Hematopoietic multipotent progenitor cell treated with erythropoietin and hydrocortisone succinate and interleukin-3 and kit ligand, for 8 days (in vitro differentiated cells): ENCODE measurements at places on chromosomes 3 and 15.

- no peak for DNase-seq
Observed at GRCh38 chr15:43948691-43949325, 122.0 kb downstream of the WDR76 start.

- peak; percentile 13 for DNase-seq
Observed at GRCh38 chr15:31049682-31050615, 51.6 kb downstream of the TRPM1 start.

GRCh38 chr3:42572278-42572677, 9.5 kb downstream of the SEC22C start:
- DNase-seq: peak; percentile 57

DNA sequence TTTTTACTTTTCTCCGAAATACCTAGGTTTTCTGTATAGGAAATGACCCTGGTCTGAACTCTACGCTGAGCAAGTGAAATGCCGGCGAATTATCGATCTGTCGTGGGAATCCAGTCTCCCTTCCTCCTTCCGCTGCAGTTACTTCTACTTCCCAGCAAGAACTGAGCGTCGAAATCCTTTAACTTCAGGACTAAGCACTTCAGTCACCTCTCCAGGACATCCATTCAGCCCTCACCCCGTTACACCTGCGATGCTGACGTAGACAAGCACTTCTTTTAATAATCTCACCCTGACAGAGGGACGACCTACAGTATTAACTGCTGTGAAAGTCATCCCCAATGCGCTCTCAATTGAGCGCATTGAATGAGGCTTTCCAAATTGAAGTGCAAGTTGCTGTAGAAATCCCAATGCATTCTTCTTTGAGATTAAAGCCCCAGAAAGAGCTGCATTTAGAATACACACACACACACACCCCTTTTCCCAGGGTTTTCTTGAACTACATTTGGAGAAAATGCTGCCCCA, 1.3 kb downstream of the TOP2B start:
- peak; percentile 45 for DNase-seq

GRCh38 chr3:157284688-157285087, 124.7 kb upstream of the CCNL1 start:
- DNase-seq: no peak

DNA sequence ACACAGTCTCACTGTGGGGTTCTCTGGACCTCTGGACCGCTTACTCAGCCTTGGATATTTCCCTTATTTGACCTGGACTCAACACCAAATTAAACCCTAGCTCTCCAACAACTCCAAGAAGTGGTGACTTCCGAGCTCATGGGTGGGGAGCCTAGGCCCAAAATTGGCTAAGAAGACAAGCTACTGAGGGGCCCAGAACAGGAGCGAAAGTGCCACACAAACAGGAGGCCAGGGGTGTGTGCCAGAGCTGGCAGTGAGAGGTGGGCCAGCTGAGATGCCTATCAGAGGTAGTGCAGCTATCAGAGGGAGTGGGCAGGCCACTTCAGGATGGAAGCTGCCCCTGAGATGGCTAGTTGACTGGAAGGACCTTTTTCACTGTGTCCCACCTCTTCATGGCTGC, 151.1 kb upstream of the PRR20G start:
- no peak for DNase-seq

DNA sequence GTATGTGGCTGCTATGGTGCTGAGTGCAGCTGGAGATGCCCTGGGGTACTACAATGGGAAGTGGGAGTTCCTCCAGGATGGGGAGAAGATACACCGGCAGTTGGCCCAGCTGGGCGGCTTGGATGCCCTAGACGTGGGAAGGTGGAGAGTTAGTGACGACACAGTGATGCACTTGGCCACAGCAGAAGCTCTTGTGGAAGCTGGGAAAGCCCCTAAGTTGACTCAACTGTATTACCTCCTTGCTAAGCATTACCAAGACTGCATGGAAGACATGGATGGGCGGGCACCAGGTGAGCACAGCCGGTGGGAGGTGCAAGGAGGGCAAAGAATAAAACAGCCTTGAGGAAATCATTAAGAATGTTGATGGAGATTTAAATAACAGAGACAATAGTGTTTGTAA, 2.9 kb downstream of the ADPRH start:
- DNase-seq: no peak

DNA sequence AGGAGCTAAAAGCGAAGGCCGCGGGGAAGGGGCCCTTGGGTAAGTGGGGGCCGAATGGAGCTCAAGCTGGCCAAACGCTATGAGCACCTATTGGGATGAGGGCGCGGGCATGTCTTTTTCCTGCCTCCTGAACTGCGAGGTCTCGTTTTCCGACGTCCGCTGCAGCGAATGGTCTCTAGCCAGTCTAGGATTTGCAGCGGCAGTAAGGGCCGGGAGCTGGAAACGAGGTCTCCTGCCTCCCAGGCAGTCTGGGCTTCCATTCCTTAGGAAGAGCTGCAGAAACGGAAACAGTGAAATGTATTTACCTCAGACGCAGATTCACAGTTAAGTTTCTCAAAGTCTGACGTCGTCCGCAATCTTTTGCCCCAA, 517 bp downstream of the TMA7 start:
- DNase-seq: peak; percentile 32
